ENCODE measurements at places on chromosomes 1 and 21. TPM values are rescaled to one million over a fixed set of nuclear protein-coding genes. Genes with fewer than 3 reads are reported as not detected.

The CFHR3 gene
- total RNA-seq: not detected

The ANKRD34A gene
- 0.44 TPM for total RNA-seq

The ZNF593OS gene
- not detected for total RNA-seq

The HUNK gene
- 7.2 TPM for total RNA-seq

The TRIM58 gene
- total RNA-seq: 2.4 TPM

The DNMT3L gene
- not detected for total RNA-seq

The CCDC17 gene
- 2.4 TPM for total RNA-seq

The AK5 gene
- total RNA-seq: 1.1 TPM

The UBXN10 gene
- 3.3 TPM for total RNA-seq

The PLA2G2F gene
- total RNA-seq: not detected

- no peak for DNase-seq
These were observed 55.9 kb downstream of the ITPKB start for GRCh38 chr1:226682871-226683814.

DNA sequence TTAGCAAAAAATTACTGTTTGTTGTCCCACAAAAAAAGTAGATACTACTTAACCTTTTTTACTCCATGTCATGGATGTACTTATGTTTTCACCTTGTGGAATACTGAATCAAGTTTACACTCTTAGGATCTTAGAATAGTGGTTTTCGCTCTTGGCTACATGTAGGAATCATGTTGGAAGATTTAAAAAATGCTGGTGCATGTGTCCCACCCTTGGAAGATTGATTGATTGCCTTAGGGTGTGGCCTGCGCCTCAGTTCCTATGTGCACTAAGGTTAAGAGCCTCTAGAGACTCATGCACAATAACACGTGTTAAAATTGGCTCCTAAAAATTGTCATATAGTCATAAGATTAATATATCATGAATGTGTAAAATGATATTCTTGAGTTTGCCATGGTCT, 25.0 kb downstream of the HS2ST1 start:
- no peak for DNase-seq

DNA sequence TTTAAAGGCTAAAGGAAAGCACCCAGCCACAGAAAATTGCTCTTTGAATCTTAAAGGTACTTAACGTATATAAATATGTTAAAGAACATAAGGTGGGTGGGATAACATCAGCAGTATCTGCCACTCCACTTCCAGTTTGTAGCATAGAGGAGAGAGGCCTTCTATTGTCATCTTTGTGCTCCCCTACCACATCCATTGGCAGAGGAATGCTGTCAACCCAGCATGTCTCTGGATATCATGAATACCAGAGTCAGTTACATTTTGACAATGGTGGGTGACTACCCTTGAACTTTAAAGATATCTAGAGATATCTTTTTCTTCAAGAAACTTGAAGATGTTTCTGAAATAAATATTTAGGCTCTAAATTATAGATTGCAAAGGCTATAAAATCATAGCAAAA, 283.2 kb upstream of the LRRC7 start:
- no peak for DNase-seq

- DNase-seq: peak; percentile 47
These were observed 509 bp downstream of the PIK3R3 start for GRCh38 chr1:46131712-46132528.

DNA sequence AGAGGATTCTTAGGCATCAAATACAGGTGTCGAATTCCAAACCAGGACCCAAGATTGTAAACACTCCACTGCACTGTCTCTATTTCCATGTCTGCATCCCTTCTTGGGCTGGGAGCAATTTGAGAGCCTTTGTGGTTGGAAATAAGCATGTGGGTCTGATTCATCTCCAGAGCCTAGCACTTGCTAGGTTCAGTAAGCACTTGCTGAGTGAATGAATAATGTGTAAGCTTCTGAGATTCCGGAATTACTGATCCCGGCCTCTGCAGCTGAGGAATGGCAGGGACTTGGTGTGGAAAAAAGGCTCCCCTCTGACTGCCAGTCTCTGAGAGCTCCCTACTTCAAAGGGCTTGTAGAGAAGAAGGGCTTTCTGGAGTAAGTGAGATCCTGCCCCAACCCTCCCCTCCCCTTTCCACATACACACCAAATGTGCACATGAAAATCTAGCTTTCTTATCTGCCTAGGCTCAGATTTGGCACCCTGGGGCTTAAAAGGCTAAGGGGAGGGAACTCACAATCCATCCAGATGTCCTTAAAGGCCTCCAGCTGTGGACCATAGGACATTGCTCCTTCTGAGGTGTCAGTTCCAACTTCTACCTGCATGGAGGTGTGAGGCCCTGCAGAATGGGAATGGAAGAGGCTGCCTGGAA, 39.6 kb upstream of the TRABD2B start:
- DNase-seq: no peak

DNA sequence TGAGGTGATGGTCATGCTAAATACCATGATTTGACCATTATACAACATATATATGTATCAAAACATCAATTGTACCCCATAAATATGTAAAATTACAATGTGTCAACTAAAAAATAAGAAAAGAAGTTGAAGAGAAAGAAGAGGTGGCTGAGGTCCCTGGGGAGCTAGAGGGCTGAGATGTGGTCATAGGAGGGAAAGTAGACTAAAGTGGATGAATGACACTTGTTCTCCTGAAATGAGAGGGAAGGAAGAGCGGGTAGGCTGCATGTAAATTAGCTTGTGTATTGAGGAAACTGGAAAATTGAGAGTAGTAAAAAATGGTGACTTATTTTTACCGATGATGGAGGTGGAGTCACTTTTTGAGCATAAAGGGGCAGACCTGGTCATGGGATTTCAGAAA, 117.0 kb downstream of the ST6GALNAC3 start:
- DNase-seq: no peak

GRCh38 chr1:216532251-216532798, 109.1 kb upstream of the USH2A start:
- DNase-seq: no peak

DNA sequence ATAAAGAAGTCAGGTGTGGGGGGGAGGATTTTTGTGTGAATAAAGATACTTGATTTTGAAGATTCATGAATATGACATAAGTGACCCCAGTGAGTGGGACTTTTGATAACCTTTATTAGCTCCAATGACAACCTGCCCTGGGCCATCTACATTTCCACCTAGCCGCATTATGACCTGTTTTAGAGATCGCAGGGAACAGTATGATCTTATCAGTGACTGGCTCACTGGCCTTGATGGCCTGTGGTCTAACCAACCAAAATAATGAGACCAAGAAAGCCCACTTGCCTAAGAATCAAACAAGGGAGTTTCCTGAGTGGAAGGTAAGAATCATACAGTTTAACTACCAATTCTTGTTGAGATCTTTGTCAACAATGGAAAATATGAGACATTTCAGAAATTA, 1.8 kb downstream of the ELAPOR1 start:
- DNase-seq: no peak

- DNase-seq: no peak
These were observed 126.9 kb upstream of the ATP1A1 start for GRCh38 chr1:116246174-116246573.

DNA sequence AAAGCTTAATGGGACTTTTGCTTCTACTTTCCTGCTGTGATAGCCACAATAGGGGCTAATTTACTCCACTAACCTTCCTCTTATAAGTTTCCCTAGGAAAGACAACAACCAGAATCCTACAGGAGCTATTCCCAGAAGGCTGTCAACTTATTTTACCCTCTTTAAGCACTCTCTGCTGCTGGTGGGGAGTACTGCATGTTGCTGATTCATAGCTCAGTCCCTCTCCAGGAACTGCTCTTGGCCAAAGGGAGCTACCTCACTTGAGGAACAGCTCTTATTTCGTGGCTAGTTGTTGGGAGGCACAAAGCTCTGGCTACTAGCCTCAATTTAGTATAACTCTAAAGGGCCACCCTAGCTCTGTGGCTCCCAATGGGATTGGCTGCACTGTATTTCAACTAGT, 37.2 kb downstream of the ADSS2 start:
- no peak for DNase-seq

GRCh38 chr1:167208624-167208976, 12.1 kb upstream of the POU2F1 start:
- DNase-seq: no peak

DNA sequence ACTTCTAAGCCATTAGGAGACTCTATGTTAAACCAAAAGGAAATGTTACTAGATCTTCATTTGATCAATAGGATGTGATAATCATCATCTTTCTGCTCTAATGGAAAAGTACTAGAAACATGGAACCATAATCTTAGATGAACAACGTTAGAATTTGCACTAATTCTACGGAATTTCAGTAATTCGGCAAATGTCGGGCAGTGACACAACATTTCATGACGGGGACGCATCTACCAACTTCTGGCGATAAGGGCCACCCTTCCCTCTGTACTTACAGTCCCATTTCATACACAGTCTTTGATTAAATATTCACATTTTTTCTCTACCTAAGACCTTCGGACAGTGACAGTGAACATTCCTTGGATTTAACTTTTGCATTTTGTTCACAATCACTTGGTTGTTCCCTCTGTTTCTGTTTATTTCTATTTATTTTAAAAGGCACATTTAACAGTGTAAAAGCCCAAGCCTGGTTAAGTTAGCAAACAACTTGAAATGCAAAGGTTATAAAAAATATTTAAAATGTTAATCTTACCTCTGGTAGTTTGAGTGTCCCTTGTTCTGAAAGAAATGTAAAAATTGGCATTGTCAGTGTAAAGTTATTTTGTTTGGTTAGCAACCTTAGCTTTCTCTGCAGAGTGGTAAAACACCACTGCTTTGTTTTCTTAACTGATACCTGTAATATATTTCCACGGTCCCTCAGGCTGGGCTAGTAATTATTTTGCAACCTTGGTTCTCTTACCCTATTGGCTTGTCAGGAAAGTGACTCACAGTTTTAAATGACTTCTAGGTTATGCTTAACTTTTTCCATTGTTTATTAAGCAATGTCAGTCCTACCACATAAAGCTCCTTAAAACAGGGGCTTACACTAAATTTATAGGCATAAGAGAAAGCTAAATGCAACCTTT, 276.9 kb downstream of the VAV3 start:
- DNase-seq: peak; percentile 48

DNA sequence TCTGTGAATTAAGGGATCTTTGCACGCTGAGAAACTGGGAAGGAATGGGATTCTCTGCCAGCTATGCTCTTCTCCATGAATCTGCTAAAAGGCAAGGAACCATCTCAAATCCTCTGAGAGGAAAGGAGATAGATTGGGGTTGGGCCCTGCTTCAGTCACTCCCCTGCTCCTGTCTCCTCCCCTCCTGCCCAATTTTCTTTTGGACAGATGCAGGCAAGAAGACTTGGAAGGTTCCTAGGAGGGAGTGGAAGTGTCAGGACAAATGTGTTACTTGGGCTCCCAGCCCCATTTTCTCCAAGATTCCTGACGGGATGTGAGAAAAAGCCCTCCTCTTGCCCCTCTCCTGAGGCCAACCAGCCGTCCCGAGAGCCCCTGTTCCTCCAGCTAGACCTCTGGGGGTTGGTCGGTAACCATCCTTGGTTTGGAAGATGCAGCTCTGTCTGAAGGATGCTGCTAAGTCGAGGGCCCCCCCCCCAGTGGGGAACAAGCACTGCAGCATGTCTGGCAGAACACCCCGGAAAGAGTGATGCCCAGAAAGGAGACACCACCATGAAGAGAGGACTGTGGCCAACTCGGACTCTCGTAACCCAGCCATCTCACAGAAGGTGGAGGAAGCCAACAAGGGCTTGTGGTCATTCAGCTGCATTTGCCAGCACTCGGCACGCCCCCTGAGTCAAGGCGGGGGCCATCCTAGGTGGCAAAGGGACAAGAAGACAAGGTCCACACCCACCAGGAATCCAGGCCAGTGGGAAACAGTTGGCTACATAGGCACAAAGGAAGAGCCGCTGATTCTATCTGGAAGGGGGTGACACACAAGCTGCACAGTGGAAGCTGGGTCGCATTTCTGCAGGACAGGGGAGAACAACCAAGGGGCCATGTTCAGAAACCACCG, 43.7 kb downstream of the CDK18 start:
- DNase-seq: peak; percentile 18

- DNase-seq: no peak
These were observed 80.7 kb downstream of the MRPL37 start for GRCh38 chr1:54280651-54281050.

DNA sequence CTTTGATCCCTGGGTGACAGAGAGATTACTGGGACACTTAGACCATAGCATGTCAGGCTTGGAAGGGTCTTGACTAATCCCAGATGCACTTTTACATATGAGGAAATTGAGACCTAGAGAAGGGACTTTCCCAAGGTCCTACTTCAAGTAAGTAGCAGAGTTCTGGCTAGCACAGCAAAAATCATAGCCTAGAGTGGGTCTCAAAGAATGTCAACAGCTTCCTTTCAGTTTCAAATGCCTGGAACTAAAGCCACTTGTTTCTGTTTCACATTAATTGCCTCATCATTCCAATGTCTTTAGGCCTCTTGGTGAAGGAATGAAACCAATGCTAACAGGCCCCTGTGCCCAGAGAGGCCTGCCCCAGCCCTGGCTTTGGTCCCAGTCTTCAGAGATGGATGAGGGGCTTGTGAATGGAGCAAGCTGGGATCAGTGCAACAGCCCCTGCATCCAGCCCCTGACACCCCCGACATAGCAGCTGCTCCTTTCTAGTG, 26.6 kb downstream of the ATF3 start:
- DNase-seq: no peak

- DNase-seq: no peak
These were observed 154.2 kb downstream of the ZP4 start for GRCh38 chr1:237736372-237737029.

GRCh38 chr21:34878940-34879339, 170.2 kb downstream of the RUNX1 start:
- DNase-seq: no peak

GRCh38 chr1:214823311-214824117, 220.5 kb downstream of the CENPF start:
- no peak for DNase-seq

DNA sequence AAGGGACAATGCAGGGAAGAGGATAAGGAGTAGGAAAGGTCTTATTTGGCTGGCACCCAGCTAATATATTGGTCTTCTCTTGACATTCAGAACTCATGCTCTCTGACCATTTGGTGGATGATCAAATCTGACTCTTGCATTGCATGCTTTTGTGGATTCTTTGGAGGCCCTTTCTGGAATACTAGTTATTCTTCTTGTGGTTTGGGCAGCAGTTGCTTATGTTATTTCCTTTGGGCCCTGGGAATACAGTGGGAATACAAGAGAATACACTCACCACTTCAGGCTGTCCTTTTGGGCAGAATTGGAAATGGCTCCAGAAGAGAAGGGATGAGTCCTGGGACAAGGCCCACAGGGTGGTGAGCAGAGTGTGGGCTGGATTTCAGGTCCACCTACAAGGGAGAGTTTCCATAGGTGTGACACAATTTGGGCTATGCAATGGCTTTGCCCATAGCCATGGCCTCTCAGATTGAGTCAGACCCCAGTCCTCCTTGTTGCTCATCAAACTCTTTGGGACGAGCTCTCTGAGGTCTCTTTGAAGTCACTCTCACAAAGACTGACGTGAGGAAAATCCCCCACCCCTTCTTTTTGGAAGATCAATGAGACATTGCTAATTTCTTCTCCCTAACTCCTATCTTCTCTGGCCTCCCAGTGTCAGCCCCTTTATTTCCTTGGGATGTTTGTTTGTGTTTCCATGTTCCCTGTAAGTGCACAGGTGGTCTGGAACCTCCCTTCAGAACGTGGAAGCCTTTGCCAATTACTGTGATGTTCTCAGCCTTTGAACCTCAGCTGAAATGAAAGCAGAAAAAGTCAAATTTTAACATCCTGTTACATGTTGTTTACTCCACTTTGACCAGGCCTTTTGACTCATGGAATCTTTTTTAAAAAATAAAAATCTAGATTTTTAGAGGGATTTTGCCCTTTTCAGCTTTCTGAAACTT, 19.4 kb downstream of the HSD11B1 start:
- DNase-seq: no peak

Measured in colonic mucosa (tissue), 4 donors.